ENCODE measurements at places on chromosomes 11 and 22.

- DNase-seq, result no peak
Measured at GRCh38 chr11:6270584-6271246, 11.1 kb downstream of the CCKBR start.

- peak; percentile 72 for DNase-seq
Measured at GRCh38 chr22:38187413-38188212, 6.0 kb upstream of the PLA2G6 start.

GRCh38 chr22:26656891-26657851, at the start of gene MIAT:
TSS of gene MIAT (plus strand) at chr22:26657588.
- peak; percentile 52 for DNase-seq

DNA sequence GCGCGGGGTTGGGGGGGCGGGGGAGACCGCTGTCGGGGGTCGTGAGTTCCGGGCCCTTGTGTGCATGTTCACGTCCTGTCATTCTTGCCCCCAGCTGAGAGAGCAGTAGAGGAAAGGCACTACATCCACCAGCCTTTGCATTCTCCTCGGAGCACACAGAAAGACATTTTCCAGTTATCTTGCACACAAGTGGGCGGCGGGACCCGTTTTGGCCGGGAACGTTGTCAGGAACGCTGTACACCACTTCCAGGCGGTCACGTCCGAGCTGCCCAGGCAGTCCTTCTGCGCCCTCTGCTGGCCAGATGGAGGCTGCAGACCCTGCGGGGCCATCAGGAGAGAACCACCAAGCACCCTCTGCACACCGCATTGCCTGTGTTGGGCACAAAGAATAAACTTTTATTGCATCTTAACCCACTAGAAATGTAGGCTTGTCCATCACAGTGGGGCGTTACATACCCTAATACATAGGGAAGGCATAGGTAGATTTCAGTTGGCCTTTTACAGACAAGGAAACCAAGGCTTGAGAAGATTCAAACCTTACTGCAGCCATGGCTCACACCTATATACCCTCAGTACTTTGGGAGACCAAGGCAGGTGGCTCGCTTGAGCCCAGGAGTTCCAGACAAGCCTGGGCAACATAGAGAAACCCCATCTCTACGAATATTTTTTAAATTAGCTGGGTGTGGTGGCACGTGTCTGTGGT, 2.8 kb upstream of the CDKN1C start:
- peak; percentile 95 for DNase-seq

DNA sequence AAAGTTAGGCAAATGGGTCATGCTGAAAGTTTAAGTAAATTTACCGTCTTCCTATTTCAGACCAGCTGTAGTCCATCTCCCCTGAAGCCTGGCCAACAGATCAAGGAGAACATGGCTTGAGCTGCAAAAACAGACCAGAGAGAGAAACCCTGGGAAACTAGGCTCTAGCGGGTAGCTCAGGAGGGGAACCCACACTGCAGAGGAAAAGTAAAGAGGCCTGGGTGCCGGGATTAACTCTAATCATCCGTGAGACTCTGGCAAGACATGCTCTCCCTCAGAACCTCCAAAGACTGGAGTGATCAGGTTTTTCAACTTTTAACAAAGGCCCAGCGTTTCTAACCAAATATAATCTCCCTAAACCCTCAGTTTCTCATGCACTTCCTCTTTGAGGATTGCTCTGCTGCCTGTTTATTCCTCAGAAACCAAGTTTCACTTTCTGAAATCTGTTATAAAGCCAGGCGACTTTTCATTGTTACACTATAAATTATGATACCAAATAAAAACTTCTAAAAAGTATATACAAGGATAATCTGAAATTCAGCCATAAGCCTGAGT, 67.5 kb downstream of the GAB2 start:
- peak; percentile 55 for DNase-seq

GRCh38 chr11:116534270-116534975, 238.4 kb downstream of the BUD13 start:
- DNase-seq, result no peak

GRCh38 chr11:104005234-104005855, 31.1 kb upstream of the DDI1 start:
- DNase-seq, result peak; percentile 76

DNA sequence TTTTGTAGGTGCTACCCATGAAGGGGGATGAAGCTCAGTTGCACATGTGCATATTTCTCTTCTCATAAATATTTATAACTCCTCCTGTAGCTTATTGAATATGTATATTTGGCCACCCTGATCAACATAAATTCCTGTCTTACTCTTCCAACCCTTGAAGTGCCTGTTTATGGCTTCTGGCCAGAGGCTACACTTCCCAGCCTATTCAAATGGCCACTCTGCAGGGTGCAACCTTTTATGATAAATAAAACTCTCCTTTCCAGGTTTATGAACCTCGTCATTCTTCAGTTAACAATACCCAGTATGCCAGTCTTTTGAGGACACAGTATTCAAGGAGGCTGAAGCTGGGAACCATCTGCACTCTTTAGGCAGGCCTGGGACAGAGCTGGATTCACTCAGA, 2.6 kb upstream of the RTL6 start:
- no peak for DNase-seq

DNA sequence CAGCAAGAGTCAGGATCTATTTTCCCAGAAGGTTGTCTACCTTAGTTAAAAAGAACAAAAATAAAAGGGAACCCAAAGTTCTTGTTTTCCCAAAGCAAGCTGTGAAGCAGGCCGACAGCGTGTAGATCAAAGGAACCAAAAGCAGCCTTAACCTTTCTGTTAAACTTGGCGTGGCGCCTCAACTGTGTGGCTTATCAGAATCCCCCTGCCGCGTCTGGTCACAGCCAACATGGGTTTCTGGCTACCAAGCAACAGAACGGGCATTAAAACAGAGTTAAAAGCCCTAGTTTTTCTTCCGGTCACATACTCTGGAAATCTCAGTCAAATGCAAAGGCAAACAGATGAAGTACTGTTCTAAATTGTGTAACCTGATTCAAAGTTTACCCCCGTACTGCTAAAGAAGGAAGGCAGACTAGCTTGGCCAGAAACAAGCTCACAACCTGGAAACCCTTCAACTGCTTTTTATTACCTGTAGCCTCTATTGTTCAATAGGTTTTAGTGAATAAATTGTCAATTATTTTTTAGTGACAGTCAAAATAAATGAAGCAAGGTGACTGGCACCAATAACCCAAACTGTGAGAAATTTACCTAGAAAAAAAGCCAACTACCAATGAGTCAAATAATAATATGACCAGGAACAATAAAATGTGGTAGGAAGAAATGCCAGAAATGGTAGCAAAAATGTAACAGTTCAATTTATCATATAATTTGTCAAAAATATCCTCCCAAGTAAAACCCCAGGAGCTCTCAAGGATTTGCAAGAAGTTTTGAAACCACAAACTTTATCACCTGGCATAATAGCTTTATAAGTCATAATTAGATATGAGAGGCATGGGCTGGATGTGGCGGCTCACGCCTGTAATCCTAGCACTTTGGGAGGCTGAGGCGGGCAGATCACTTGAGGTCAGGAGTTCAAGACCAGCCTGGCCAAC, 21.4 kb downstream of the CHKA start:
- DNase-seq, result no peak

GRCh38 chr22:32518848-32519247, 44.2 kb downstream of the FBXO7 start:
- DNase-seq, result no peak

DNA sequence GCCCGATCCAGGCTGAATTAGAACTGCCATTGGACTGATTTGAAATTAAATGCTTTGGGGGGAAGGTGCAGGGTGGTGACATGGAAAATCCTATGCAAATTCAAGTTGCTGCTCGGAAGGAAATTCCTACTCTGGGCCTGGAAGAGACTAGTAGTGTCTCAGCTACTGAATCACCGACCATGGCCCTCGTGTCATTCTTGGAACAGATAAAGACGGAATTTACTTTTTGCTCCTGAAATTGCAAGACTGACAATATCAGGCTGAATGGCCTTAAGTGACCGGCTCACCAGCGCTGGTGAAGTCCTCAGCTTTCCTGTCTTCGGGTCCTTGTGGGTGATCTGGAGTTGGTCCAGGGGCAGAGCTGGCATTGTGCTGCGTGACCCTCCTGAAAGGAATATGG, 6.1 kb downstream of the ASCC2 start:
- no peak for DNase-seq

- no peak for DNase-seq
Measured at GRCh38 chr11:122593473-122594420, 61.8 kb upstream of the UBASH3B start.

- no peak for DNase-seq
Measured at GRCh38 chr11:79331203-79331901, 109.5 kb downstream of the TENM4 start.

DNA sequence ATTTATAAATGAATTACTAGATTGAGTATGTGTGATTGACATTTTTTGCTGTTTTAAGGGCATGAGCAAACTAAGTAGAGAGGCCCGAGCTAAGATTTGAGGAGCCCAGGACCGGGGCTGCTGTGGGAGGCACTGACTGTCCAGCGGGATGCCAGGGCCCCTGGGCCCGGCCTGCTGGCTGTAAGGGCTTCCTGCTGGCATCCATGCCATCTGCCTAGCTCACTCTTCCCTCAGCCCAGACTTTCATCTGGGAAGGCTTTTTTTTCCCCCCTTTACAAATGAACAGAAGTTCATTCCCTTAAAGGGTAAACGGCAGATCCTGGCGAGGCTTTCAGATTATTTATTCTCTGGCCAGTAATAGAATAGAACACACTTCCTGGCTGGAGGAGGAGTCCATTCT, 16.0 kb upstream of the TP53I11 start:
- no peak for DNase-seq

DNA sequence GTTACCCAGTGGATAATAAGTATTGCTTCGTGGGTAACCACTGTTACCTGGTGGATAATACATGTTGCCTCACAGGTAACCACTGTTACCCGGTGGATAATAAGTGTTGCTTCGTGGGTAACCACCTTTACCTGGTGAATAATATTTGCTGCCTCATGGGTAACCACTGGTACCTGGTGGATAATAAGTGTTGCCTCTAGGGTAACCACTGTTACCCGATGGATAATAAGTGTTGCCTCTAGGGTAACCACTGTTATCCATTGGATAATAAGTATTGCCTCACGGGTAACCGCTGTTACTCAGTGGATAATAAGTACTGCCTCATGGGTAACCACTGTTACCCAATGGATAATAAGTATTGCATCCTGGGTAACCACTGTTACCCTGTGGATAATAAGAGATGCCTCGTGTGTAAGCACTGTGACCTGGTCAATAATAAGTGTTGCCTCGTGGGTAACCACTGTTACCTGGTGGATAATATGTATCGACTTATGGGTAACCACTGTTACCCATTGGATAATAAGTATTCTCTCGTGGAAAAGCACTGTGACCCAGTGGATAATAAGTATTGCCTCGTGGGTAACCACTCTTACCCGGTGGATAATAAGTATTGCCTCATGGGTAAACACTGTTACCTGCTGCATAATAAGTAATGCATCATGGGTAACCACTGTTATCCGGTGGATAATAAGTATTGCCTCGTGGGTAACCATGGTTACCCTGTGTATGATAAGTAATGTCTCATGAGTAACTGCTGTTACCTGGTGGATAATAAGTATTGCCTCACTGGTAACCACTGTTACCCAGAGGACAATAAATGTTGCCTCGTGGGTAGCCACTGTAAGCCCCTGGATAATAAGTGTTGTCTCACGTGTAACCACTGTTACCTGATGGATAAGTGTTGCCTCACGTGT, 20.1 kb upstream of the NXPE4 start:
- no peak for DNase-seq

GRCh38 chr11:82874646-82875523, 25.3 kb downstream of the PRCP start:
- no peak for DNase-seq

- no peak for DNase-seq
Measured at GRCh38 chr11:46528445-46529094, 65.3 kb downstream of the AMBRA1 start.
